ENCODE measurements at places on chromosomes 3 and 15. TPM values are rescaled to one million over a fixed set of nuclear protein-coding genes. Genes with fewer than 3 reads are reported as not detected.

- no peak for DNase-seq
Observed at GRCh38 chr3:189369636-189370035, 197.9 kb downstream of the TPRG1 start.

DNA sequence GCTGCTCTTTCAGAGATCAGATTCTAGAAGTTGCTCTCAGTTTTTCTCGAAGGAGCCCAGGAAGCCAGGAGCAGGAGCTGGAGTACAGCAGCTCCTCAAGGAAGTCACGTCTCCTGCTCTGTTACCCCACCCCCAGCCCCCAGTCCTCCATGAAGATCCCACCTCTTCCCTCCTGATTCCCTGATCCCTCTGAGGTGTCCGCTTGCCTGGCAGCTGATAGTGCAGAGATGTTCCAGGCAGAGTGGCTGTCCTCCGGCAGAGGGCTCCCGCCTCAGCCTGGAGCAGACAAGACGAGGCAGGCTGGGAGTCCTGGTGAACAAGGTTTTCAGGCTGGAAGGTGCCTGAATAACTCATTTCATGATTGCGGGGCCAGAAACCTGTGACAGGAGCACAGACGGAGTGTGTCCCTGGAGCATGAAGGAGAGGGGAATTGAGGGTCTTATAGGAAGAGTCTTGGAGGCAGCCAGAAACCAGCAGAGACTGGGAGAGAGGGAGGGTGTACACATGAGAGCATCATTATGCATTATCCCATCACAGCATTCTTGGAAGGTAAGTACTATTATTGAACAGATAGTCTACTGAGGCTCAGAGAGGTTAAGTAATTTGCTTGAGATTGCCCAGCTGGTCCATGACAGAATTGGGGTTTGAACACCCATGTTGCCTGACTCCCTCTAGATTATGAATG is 1.2 kb downstream of the HRH1 start:
- peak; percentile 47 for DNase-seq

- no peak for DNase-seq
Observed at GRCh38 chr15:67158367-67158766, 93.0 kb downstream of the SMAD3 start.

CLDN16 gene
- 2.5 TPM for total RNA-seq

UNC13C gene
- not detected for total RNA-seq

DNA sequence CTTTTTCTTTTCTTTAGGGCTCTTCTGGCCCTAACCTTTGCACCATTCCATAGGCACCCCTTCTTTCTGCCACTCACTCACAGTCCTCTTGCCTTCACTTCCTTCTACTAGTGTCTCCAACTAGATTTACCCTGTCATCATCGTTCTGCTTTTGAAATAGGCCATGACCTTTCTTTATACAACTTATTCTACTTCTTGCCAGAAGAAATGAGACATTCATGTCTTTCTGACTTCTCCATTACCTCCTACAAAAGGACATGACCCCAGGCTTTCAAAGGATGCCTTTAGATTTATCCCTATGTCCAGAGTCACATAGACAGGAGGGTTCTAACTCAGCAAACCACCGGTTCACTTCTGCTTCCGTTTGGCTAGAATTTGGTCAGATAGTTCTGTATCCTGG is 336.4 kb upstream of the LRRFIP2 start:
- DNase-seq = no peak

DNA sequence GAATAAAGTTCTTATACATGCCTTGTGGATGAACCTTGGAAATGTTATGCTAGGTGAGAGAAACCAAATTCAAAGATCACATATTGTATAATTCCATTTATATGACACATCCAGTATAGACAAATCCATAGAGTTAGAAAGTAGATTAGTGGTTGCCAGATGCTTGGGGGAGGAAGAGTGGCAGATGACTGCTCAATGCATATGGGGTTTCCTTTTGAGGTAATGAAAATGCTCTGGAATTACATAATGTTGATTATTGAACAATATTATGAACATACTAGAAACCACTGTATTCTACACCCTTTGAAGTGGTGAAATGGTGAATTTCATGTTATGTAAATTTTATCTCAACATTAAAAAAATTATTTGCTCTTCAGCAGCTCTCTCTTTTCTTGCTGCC is 100.8 kb downstream of the DHX36 start:
- DNase-seq = no peak

DNA sequence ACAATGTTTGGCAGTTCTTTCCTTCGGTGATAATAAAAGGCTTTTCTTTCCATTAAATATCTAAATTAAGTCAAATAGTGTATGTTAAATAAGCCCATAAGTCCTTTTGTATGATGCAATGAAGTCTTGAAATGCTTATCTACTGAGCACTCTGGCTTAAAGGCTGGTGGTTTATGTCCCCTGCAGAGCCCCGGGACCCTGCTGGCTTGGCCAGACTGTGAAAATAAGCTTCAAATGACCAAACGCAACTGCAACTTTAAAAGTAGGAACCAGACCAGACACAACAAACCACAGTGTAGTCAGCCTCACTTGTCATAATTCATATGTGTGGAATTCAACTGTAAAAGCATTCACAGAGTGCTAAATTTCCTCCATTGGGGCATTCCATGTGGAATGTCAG is 72.5 kb downstream of the FOXP1 start:
- DNase-seq = no peak

DNA sequence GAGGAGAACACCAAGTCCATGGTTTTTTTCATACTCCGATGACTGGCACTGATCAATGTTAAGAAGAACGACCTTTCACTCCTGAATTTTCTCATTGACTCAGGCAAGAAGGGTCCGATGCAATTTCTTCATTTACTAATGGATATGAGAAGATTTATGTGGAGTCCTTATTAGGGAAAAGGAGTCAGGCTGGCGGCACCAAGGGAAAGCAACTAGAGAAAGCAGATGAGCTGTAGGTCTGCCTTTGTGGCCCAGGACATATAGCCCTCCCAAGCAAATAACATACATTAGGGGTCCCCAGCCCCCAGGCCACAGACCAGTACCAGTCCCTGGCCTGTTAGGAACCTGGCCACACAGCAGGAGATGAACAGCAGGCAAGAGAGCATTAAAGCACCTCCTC is 206.8 kb downstream of the KBTBD8 start:
- no peak for DNase-seq

GRCh38 chr3:188455748-188456147 is 301.8 kb downstream of the LPP start:
- no peak for DNase-seq

IGF2BP2 gene
- total RNA-seq = 71.5 TPM

LNP1 gene
- total RNA-seq = 1.2 TPM

DNA sequence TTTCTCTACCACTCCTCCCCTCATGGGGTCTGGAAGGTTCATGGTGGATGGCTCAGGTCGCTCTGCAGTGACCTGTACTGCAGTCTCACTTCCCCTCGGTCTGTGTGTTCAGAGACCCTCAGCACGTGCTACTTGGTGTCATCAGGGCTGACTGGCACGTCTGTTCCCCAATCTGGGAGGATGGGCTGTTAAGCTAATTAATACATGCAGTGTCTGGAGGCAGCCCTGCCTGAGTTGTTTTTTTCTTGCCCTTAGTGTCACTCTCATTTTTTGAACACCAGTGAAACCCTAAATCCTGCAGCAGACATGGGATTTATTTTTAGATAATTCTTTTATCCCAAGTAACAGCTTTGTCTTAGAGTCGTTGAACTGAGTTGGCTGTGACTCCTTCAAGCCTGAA is 64.6 kb downstream of the ARNT2 start:
- no peak for DNase-seq

- no peak for DNase-seq
Observed at GRCh38 chr3:128201158-128201755, 48.0 kb downstream of the EEFSEC start.

DNA sequence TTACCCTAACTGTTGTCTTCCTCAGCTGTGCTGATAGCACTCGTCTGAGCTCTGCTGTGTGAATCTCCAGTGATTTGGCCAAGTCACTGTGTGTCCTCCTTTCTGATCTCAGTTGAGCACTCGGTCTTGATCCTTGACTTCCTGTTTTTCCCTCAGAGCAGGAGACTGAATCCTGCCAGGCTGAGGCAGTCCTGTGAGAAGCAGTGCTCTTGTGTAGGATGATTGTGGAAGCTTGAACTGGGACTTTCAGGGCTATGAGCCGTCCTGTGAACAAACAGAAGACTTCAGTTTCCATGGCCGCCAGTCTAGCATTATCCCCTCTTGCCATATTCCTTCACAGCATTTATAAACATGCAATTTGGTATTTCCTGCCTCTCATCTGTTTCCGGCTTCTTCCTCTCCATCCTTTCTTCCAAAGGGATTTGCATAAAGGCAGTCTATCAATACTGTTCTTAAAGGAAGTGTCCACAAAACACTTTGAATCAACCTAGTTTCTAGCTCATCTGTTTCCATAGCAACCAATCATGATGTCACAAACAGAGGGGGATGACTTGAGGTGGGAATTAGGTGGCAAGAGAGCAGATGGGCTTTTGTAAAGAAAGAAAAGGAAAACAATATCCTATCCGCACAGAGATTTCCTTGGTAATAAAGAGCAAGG is 237.2 kb downstream of the AGBL1 start:
- no peak for DNase-seq

MGA gene
- 24.3 TPM for total RNA-seq

DNA sequence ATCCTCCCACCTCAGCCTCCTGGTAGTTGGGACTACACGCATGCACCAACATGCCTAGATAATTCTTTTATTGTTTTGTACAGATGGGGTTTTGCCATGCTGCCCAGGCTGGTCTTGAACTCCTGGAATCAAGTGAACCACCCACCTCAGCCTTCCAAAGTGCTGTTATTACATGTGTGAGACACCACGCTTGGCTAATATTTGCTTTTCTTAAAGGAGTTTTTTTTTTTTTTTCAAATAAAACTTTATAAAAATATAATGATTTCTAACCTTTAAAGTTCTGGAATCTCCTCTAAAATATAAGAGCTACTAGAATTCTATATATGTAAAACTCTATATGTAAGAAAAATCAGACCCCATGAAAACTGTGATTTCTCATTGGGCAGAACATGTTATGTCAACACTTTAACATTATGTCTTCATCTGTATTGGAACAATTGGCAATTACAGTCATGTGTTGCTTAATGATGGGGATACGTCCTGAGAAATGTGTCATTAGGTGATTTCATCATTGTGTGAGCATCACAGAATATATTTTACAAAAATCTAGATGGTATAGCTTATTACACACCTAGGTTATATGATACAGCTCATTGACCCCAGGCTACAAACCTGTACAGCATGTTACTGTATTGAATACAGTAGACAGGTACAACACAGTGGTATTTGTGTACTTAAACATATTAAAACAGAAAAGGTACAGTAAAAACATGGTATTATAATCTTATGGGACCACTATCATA is 377.0 kb downstream of the PLCL2 start:
- no peak for DNase-seq

NPRL2 gene
- 22.7 TPM for total RNA-seq

CD80 gene
- not detected for total RNA-seq

SCN5A gene
- 3.1 TPM for total RNA-seq

DNA sequence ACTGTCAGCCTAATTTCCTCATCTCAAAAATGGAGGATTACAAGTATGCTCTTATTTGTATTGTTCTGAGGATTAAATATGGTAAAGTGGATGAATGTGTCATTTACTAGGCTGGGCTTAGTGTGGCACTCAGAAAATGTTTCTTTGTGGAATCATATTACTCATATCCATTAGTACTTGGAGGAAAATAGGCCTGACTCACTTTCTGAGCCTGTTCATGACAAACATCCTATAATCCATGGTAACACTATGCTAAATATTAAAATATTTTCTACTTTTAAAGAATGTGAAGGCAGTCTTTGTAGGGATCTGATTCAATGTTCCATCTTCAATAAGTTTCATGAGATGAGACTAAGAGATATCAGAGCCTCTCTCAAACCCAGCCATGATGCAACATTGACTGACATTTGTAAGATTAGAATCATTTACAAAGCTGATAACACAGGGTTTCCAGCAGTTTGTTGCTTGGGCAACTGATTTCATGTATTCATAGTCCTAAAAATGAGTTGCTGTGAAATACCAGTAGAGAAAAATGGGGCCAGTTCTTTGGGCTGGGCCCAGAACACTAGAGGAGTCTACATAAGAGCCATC is 1048.5 kb downstream of the NTRK3 start:
- DNase-seq = no peak

EPHA3 gene
- total RNA-seq = 0.34 TPM

- DNase-seq = no peak
Observed at GRCh38 chr3:55719508-55719907, 232.4 kb upstream of the WNT5A start.

GRCh38 chr15:59259137-59259943 is 52.7 kb downstream of the LDHAL6B start:
- no peak for DNase-seq

KLHL40 gene
- total RNA-seq = not detected

DNA sequence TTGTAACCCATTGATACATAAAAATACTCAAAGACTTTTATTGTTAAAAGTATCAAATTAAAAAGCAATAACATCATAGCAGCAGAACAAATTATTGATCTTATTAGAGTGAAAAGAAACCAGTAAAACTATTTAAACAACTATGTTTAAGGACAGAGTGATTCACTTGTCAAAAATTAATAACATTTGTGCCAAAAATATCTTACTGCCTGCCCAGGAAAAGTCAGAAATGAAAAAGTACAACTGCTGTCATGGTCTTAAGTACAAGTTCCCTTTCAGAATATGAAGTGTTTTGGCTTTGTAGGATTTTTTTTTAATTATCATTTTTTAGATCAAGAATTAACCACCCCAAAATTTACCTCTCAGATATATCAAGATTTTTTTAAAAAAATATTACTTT is 3.4 kb downstream of the IFT57 start:
- no peak for DNase-seq

- DNase-seq = no peak
Observed at GRCh38 chr3:11716573-11717290, 73.0 kb upstream of the VGLL4 start.

GRCh38 chr15:101162701-101163483 is 89.0 kb downstream of the CHSY1 start:
- DNase-seq = no peak

DNA sequence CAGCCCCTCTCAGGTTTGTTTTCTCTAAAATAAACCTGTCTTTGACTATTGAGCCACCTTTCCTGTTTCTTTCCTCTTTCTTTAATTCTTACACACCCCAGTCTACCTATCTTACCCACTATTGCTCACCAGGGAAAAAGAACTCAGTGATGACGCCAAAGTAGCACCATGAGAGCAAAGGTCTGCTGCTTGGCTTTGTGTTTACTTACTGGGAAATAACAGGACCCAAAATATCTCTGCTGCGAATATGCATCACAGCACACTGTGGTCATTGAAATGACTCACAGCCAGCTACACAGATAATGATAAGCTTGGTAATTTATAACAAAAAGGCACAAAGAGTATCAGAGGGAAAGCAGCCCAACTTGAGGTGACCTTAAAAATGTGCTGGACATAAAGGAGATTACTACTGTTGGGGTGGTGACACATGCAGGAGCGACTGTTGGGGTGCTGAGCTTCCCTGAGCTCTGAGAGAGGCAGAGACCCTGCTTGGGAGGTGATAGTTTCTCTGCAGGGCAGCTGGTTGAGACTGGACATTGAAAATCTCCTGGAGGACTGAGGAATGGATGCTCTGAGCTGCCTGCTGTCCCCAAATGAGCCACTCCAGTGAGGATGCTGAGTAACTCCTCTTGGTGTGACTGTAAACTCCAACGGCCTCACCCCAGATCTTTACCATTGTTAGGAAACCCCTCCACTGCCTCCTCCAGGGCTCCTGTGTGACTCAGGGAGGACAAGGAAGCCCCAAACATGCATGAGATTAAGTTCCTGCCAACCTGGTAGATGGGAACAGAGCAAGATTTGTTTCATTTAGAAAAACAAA is 14.5 kb downstream of the EFCAB12 start:
- no peak for DNase-seq
